Glomerular endothelial cell (primary cell): ENCODE measurements at places on chromosomes 13 and 19. TPM values are rescaled to one million over a fixed set of nuclear protein-coding genes. Genes with fewer than 3 reads are reported as not detected.

The EMP3 gene
- 37.7 and 44.7 TPM in 2 replicates for total RNA-seq

DNA sequence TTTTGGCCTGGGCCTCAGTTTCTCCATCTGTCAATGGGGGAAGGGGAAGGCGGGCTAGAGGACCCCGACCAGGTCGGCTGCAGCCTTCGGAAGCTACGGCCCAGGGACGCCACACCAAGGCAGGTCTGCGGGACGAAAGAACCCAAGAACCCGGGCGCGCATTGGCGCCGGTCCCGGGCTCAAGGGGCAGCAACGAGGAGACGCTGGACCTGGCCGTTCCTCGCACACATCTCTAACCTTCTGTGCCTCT lies 739 bp upstream of the ILF3 start:
- no peak for DNase-seq

- no peak for DNase-seq
These were observed 17.3 kb upstream of the KDM4B start for GRCh38 chr19:4951656-4952055.

DNA sequence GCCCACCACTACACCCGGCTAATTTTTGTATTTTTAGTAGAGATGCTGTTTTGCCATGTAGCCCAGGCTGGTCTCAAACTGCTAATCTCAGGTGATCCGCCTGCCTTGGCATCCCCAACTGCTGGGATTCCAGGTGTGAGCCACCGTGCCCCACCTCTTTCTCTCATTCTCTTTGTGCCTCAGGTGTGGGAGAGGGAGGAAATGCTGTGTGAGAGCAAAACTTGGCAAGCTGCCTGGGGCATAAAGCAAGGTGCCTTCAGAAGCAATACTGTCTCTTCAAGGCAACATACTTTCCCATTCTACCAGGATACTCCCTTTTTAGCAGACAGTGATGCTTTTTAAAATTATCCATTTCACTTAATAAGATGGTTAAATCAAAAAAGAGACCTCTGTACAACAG lies 53.2 kb upstream of the RFC3 start:
- DNase-seq = no peak

GRCh38 chr13:97191615-97192014 lies 30.5 kb upstream of the MBNL2 start:
- DNase-seq = no peak

- no peak for DNase-seq
These were observed 478.4 kb downstream of the FOXO1 start for GRCh38 chr13:40187841-40188591.

- DNase-seq = no peak
These were observed 16.6 kb upstream of the TNFSF14 start for GRCh38 chr19:6686628-6686975.

- DNase-seq = no peak
These were observed 1191.1 kb upstream of the MIR17HG start for GRCh38 chr13:90156390-90156789.

DNA sequence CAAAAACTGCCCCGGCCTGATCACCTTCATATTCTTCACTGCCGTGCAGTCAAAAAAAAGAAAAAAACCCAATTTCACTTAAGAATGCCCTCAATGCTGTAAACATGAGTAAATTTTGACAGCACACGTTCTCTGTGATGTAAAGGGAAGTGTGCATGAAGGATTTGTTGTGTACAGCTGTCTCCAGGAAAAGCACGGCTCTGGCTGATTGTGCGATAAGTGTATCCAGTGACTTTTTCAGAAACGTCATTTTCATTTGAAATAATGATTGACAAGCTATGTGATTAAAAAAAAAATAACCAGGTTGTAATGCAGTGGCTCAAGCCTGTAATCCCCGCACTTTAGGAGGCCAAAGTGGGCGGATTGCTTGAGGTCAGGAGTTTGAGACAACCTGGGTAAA lies 39.6 kb downstream of the ANKRD10 start:
- DNase-seq = no peak

DNA sequence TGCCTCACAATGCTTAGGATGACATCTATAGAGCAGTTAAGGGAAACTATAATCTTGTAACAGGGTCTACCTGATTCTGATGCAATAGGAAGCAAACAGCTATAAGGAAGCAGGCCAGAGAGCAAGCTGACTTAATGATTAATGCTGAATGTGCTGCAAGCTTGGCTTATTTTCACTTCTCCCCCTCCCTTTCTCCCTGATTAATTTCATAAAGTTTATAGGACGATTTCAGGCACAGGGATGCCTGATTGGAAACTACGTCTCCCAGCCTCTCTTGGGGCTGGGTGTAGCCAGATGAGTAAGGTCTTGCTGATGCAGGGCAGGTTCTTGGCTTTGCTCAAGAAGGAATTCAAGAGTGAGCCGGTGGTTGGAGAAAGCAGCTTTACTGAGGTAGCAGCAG lies 82.8 kb upstream of the MRI1 start:
- no peak for DNase-seq

The TMPRSS9 gene
- total RNA-seq = not detected in 2 replicates

The CRB3 gene
- total RNA-seq = 0.34 TPM in 1 of 2 replicates, not detected in the other

GRCh38 chr19:20664901-20665781 lies 3.8 kb upstream of the ZNF626 start:
- no peak for DNase-seq

GRCh38 chr13:71873418-71874247 lies 6.6 kb upstream of the DACH1 start:
- no peak for DNase-seq

GRCh38 chr19:10158485-10158884 lies 36.3 kb downstream of the DNMT1 start:
- no peak for DNase-seq

DNA sequence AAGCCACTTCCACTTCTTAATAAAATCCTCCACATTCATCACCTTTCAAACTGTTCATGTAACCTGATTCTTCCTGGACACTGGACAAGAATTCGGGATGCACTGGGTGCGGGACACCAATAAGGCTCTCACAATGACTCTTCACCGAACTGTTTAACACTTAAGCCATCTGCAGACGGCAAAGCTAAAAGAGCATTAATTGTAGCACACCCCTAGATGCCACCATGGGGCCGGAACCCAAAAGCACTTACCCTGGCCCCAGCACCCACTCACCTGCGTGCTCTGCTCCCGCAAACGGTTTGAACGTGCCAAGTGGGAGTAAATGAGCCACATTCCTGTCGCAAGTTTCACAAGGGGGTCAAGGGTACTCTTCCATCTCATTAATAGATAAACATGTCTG lies 254.3 kb upstream of the PRR20A start:
- DNase-seq = no peak

The EPSTI1 gene
- total RNA-seq = 3.4 and 17.9 TPM in 2 replicates

The SERTM1 gene
- total RNA-seq = 0.35 TPM in 1 of 2 replicates, not detected in the other

DNA sequence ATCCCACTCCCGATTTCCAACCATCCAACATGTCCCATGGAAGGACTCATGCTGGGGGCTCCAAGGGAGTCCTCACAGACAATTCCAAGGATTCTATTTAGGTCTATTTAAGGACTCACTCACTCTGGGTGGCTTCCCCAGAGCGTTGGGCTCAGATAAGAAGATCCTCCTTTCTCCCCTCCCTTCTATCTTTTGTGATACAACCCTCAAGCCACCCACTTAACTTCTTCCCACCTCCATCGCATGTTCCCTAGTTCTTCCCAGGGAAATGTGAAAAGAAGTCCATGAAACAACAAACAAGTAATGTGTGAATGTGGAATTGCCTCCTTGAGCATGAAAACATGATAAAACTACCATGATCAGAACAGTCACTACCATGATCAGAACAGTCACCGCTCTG lies 29.4 kb downstream of the INSR start:
- no peak for DNase-seq

The TBXA2R gene
- total RNA-seq = 1.9 and 2.7 TPM in 2 replicates
